Renal cortical epithelial cell (primary cell): ENCODE measurements at places on chromosomes 1 and 21. TPM values are rescaled to one million over a fixed set of nuclear protein-coding genes. Genes with fewer than 3 reads are reported as not detected.

LRRC8B gene
- total RNA-seq: 4.4 and 10.2 TPM in 2 replicates

AVPR1B gene
- not detected in 2 replicates for total RNA-seq

- no peak for DNase-seq
Observed at GRCh38 chr21:36813052-36813451, 114.1 kb downstream of the SIM2 start.

TSTD1 gene
- total RNA-seq: 45.1 and 106 TPM in 2 replicates

- no peak for DNase-seq
Observed at GRCh38 chr21:22468893-22469292, 1470.7 kb downstream of the NCAM2 start.

GRCh38 chr1:207032528-207033017 is at the start of gene C1orf116:
C1orf116 (minus strand) TSS chr1:207032756; CDS start chr1:207027598, 5,158 bp downstream.
- DNase-seq: peak; percentile 84

DNA sequence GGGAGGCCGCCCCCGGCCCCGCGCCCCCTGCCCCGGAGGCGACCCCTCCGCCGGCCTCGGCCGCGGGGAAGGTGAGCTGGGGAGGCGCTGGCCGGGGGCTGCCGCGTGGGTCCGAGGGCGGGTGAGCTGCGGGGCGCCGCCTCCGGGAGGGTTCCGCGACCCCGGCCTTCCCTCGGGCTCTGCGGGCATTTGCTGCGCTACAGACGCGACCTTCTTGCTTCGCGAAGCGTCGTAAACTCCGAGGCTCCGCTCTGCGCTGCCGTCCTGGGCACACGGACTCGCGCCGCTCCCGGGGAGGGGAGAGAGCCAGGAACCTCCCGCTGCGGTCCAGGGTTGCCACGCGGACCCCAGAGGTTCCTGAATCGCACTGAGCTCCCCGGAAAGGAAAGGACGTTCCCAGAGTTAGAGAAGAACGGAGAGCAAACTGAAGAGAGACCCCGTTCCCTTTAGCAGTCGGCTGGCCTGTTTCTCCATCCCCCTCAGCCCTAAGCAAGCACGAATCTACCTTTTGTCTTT is 345 bp downstream of the SLX9 start:
- DNase-seq: no peak

LDLRAP1 gene
- total RNA-seq: 5.4 and 6.9 TPM in 2 replicates

DNA sequence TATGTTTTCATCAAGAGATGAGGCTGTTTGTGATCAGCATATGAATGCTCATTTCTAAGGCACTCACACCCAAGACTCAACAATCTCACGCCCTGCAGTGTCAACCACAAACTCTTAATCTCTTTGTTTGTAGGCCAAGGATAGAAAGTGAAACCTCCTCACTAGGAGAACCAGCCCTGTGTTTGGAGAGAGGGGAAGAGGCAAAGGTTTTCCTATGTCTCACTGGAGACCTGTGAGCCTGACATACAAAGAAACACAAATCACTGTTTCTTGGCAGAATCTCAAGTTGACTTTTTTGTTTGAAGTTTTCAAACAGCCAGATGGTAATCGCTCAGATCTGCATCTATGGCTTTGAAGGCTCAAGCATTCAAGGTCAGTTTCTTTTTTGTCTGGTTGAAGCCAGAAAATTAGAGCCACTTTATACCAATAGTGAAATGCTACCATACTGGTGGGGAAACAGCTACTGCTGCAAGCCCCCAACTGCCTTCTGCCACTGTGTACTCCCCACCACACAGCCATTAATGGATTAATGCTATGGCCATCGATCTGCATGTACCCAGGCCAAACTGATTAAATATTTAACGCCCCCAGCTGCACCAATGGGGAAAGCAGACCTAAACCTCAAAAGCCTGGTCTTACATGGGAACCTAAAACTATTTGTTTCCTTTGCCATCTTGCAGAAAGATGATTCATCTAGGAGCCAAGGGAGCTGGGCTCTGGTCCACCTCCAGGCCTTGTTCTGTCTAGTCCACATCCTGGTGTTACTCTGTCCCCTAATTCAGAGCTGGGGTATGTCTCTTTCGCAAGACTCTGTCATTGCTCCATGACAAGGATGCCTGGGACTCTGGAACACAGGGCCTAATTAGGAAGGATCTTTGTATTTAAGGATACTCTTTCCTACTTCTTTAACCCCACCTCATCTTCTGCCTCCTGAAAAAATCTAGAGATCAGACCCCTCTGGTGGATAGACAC is 16.3 kb downstream of the PDZK1 start:
- DNase-seq: peak; percentile 88

DNA sequence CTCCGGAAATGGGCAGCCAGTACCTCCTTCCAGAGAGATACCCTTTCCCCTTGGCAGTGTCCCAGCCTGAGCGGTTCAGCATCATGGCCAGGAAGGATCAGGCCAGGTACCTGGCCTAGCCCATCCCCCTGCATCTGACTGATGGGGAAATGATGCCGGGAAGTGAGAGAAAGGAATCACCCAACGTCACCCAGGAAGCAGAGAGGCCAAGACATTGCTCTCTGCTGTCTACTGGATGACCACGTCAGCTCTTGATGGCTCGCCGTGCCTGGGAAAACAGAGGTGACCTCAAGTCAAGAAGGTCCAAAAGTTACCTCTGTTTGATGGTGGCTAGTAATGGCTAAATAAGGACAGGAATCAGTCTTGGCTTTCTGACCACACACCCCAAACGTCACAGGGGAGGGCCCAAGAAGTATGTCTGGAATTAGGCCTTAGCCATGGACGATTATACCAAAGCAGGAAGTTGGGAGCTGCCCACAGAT is 79.0 kb downstream of the MRPL37 start:
- DNase-seq: peak; percentile 76

- DNase-seq: no peak
Observed at GRCh38 chr1:83693427-83694126, 305.4 kb downstream of the TTLL7 start.

- DNase-seq: no peak
Observed at GRCh38 chr1:111270771-111271463, 19.7 kb upstream of the CHIA start.

- DNase-seq: no peak
Observed at GRCh38 chr1:204723131-204723787, 37.7 kb upstream of the LRRN2 start.

- no peak for DNase-seq
Observed at GRCh38 chr21:36124395-36124794, 10.5 kb upstream of the CBR3 start.

MTARC1 gene
- total RNA-seq: 4.0 and 5.0 TPM in 2 replicates

DNA sequence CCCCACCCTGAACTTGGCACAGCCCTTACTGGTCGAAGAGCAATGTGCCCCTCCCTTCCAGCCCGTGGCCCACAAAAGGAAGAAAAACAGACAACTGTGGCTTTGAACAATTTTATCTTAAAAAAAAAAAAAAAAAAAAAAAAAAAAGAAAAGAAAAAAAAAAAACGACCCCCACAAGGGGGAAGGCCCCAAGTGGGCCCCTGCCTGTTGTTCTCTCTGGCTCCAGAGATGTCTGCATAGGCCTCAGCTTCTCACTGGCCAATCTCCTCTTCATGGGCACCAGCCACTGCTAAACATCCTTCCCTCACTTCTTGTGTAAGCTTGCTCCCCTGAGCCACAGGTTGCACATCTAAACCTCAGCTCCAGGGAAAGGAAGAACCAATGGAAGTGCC is 386 bp upstream of the TSTD1 start:
- no peak for DNase-seq

AMPD1 gene
- not detected in 2 replicates for total RNA-seq

EDN2 gene
- 19.4 and 39.9 TPM in 2 replicates for total RNA-seq

DNA sequence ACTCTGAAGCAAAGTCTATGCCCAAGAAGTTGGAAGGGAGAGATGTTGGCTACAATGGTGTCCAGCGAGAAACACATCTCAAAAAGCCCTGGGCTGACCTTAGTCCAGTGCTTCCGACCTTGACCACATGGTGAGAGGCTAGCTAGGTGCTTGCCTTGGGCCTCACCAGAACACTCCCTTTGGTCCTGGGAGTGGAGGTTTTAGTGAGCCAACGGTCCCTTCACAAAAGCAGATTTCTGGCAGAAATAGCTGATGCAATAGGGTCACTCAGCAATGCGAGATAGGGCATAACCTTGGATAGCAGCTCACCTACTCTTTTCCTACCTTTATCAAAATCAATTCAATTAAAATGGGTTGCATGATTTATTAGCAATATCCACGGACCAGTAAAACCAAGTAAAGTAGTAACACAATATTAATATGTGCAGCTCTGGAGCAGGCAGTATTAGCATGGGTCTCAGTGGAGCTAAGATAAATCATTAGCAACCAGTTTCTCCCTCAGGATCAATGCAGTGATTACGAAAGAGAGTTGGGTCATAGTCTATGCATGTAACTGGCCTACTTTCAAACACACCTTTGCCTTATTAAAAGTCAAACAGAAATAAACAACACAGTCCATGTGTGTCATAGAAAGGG is 1.9 kb downstream of the SLC30A10 start:
- DNase-seq: peak; percentile 68

- no peak for DNase-seq
Observed at GRCh38 chr1:76625886-76626678, 241.2 kb upstream of the ST6GALNAC5 start.

DNA sequence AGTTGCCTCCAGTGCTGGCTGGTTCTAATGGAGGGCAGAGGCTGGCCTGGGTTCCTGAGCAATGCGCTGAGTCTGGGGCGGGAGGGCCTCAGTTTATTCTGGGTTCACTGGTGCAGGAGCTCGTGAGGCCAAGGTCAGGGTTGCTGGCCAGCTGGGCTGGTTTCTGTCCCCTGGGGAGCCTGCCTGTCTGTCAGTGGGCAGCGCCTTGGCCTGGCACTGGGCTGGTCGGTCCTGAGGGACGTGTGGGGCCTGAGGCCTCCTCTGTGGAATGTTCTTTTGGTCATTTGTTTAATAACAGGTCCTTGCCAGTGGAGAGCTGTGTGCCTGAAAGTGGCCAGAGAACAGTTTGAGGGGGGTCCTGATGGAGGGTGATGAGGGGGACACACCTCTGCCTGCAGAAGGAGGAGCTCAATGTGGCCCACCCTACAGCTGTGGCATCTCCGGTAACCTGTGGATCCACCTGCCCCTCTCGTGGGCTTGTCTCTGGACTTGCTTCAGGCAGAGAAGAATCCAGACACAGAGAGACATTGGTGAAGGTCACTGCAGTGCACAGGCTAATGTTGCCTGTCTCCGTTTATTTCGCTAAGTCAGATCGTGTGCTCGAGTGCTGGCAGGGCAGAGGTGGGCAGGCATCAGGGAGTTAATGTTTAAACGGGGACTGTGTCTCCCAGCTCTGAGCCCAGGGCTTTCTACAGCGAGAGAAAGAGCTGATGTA is 34.6 kb downstream of the COQ8A start:
- DNase-seq: peak; percentile 65

DNA sequence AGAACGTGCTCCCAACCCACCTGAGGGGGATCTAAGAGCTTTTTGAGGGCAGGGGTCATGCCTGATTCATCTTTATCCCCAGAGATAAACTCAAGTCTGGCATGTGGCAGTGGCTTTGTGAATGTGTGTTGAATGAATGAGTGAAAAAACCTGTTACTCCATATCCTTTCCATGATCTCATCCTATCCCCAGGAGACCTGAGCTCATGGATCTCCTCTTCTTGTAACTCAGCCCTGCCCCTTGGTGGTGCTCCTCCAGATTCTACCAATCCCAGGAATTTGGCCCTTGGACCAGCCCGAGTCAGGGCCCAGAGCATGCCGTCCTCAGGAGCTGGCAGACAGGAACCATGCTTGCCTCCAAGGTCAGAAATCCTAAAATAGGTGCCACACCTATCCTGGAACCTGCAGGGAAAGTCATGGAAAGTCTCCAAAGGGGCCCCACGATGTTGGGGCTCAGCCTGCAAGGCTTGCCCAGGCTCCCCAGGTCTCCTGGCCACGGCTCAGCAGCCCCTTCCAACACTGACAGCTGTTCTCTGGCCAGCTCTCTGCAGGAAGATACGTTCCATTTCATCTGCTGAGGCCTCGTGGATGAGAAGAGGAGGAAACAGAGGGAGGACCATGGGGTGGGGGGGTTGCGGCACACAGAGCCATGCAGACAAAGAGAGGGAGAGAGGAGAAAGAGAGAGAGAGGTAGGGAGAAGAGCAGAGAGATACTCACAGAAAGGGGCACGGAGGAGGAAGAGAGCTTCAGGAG is 214.6 kb downstream of the TRABD2B start:
- DNase-seq: no peak

PTGER3 gene
- 0.20 and 0.52 TPM in 2 replicates for total RNA-seq

DNA sequence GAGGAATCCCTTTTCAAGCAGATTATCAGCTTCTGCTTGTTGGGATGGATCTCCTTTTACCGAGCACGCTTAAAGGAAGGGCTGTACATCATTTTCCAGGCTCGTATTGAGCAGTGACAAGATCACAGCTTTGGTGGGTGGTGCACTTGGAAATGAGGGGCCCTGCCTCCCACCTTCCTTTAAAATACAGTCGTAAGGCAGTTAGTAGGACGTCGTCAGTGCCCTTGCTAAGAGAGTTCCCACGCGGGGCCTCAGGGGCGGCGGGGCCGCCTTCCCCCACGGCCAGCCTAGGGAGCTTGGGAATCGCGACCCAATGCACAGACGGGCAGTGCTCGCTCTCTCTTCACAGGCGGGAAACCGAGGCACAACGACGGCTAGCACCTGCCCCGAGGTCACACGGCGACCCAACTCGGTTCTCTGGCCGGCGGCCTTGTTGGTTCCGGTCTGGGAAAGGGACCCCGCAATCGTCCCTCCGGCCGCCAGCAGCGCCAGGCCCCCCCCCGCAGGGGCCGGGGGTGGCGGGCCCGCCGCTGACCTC is 58.6 kb downstream of the H3-3A start:
- no peak for DNase-seq

CLCA1 gene
- total RNA-seq: not detected in 2 replicates

CRNN gene
- not detected in 2 replicates for total RNA-seq

GRCh38 chr1:72516264-72516663 is 233.9 kb upstream of the NEGR1 start:
- no peak for DNase-seq

SIPA1L2 gene
- total RNA-seq: 22.6 and 78.2 TPM in 2 replicates

- DNase-seq: no peak
Observed at GRCh38 chr1:54378157-54378873, 27.9 kb downstream of the SSBP3 start.

DNA sequence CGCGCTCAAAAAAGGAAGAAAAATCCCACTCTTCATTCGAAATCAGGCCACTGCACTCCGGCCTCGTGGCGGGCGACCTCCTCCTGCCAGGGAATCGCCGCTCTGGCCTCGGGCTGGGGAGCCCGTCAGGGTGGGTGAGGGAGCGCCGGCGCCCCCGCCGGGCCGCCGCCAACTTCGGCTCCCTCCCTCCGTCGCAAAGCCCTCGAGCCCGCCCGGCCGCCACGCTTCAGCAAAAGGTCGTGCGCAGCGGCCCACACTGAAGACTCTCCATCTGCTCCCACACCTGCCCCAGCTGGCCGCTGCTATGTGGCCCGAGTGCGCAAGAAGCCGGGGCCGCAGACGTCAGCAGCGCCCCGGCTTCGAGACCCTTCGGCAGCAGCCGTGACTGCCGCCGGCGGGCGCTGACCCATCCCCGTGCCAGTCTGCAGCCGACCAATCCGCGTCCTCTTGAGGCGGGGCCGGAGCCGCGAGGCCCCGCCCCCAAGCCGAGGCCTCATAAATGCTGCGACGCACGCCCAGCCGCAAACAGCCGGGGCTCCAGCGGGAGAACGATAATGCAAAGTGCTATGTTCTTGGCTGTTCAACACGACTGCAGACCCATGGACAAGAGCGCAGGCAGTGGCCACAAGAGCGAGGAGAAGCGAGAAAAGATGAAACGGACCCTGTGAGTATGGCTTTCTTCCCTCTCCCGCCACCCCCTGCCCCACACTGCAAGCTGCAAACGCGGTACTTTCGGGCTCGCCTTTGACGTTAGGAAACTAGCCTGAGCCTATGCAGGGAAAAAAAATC is at the start of gene RGS2:
Gene RGS2 (plus strand): TSS at position 522 of the 789 bp plus-strand sequence. CDS start 33 bp downstream, at position 555.
- DNase-seq: peak; percentile 76
